Activated CD4-positive, alpha-beta T cell treated with anti-CD3 and anti-CD28 coated beads for 36 hours (primary cell): ENCODE measurements at places on chromosomes 6 and 20. TPM values are rescaled to one million over a fixed set of nuclear protein-coding genes. Genes with fewer than 3 reads are reported as not detected.

The FHL5 gene
- total RNA-seq, result not detected

The CAGE1 gene
- total RNA-seq, result 0.07 TPM

The KCNK16 gene
- total RNA-seq, result not detected

The ZNF165 gene
- total RNA-seq, result 4.6 TPM

DNA sequence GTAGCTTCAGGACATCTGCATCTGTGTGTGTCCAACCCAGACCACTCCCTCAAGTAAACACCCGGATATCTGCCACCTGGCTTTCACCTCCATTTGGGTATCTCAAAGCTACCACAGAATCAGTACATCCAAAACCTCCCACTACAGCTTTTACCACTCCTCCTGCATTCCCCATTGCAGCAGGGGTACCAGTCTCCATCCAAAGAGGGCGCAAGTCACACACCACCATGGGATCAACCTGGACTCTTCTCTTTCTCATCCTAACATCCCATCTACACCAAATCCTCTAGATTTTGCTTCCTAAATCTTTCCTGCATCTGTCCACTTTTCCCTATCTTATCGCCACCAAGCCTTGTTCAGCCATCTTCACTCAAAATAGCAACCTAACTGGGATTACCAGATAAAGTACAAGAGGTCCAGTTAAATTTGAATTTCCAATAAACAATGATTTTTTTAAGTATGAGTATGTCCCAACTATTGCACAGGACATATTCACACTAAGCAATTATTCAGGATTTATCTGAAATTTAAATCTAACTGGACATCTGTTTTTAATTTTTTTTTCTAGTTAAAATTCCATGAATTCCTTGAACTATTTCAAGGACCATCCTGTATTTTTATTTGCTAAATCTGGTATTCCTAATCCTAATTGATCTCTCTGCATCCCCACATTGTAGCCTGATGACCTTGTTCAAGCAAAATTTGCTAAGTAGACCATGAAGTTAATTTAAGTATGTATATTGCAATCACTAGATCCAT is 164.3 kb upstream of the MLN start:
- no peaks in the 10 kb centered on the region for H3K36me3 ChIP-seq
- no peaks in the 10 kb centered on the region for H3K4me1 ChIP-seq
- H3K4me3 ChIP-seq, result no peak overlapping the region
- H3K27me3 ChIP-seq, result peaks cover 13% of the 10 kb centered on the region

The UNC5CL gene
- 1.8 TPM for total RNA-seq

GRCh38 chr6:1485678-1486077 is 96.3 kb downstream of the FOXF2 start:
- H3K4me1 ChIP-seq, result no peaks in the 10 kb centered on the region
- no peak for DNase-seq
- H3K4me3 ChIP-seq, result no peak overlapping the region

- peak overlapping the region; percentile 36 for H3K4me3 ChIP-seq
- peaks cover 8% of the 10 kb centered on the region for H3K4me1 ChIP-seq
- peaks cover 52% of the 10 kb centered on the region for H3K27me3 ChIP-seq
- DNase-seq, result peak; percentile 44
- no peaks in the 10 kb centered on the region for H3K36me3 ChIP-seq
Observed at GRCh38 chr6:41470029-41470330, 76.2 kb upstream of the FOXP4 start.
